Sigmoid colon (tissue), 7 donors: ENCODE measurements at places on chromosomes 12 and 14. TPM values are rescaled to one million over a fixed set of nuclear protein-coding genes. Genes with fewer than 3 reads are reported as not detected.

DNA sequence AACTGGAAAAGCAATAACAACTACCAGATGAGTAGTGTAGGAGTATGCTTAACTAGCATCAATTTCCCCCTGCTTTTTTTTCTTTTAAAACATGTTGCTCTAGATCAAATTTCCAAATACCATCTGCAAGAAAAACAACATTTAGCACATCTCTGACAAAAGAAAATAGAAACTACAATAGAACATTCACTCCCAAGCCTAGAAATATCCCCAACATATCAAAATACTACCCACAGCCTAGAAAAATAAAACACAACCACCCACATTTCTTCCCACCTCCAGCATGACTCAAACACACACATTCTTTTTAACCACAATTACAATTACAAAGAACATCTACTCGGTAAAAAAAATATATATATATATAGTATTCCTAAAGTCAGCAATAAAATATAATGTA lies 120.0 kb downstream of the PPFIA2 start:
- no peak for DNase-seq

Gene PROX2
- not detected for total RNA-seq

Gene MRPS35
- 49.7 TPM for total RNA-seq

Gene EID3
- total RNA-seq = 19.1 TPM

Gene FOXG1
- not detected for total RNA-seq
